ENCODE measurements at places on chromosomes 6 and 20.
A peak's percentile ranks its signal among the peaks of the same experiment; 100 is the strongest.

DNA sequence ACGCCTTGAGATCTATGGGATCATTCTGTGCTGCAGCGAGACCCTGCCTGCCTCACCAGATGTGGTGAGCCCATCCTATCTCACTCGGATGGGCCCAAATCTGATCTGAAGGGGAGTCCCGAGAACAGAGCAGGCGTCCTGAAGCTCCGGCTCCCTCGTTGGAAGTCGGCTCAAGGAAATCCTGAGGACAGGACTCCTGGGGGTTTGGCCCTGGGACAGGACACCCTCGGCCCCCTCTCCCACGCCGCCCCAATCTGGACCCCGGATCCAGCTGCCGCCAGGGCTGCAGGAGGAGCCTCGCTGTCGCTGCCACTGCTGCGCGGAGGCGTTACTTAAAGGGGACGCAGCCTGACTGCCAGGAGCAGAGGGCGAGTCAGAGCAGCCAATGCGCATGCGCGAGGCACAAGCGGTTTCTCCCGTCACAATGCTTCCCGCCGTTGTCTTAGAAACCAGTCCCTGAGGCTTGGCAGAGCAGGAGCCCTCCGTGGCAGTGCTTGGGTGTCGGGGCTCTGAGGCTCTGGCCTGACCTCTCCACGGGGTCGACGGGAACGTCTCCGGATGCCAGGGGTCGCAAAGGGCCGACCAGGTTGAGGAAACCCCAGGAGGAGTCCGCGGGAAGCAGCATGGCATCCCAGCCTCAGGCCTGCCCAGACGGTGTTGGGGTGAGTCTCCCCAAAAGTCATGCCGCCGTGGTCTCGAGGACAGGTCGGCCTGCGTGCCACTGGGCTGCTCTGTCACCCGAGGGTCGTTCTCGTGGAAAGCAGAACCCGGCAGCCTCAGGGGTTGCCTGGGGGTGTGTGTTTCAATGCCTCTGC is 1567.8 kb upstream of the DEFB115 start:
- no peak for DNase-seq

DNA sequence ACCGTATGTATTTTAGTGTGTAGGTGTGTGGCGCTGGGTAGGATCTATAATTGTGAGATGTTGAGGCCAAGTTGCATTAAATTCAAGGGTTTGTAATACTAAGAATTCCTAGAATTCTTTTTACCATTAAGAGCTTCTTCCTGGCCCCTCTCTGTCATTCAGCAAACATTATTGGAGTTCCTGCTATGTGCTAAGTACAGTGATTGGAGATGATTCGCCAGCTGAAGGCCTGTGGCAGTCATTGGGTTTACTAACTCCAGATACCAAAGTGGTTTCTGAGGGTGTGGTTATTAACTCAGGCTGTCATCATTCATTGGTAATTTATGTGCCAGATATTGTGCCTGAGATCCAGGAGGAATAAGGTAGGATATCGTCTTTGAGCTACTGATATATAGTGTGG is 167.1 kb downstream of the LAMA2 start:
- no peak for DNase-seq

DNA sequence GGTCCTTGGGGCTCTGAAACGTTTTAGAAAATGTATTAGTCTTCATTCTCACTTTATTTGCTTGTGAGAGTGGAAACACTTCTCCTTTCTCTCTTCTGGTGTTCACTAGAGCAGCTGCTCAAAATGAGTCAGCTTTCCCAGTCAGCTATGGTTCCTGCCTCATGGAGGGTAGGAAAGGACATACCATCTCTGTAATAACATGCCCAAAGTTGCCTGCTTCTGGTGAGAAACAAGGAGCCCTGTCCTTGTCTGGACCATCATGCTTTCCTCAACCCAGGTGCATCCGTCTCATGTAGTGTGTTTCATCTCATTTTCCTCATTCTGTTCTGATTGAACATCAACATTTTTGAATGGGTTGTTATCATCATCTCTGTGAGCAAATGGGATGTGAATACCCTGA is 17.1 kb upstream of the TINAG start:
- DNase-seq: no peak

GRCh38 chr6:39111280-39111679 is 3.7 kb downstream of the SAYSD1 start:
- no peak for DNase-seq

GRCh38 chr6:16729744-16730143 is 31.5 kb downstream of the ATXN1 start:
- DNase-seq: no peak

GRCh38 chr6:161919691-161920090 is 645.8 kb upstream of the AGPAT4 start:
- DNase-seq: no peak

DNA sequence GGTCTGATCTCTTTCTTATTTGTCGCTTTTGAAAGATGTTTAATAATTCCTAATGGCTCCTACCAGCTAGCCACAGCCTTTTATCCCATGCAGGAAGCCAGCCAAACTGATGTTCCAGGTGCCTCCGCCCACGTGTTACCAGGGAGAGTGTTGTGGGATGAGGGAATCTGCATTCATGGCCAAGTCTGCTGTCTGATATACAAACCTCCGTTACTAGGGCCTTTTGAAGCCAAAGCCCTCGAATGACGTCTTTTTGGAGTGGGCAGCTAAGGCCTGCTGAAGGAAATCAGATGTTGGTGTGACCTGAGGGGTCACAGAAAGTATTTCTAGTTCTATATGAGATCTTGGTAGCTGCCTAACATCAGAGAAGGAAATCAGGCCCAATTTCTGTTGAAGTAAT is 21.3 kb downstream of the STK35 start:
- DNase-seq: peak; percentile 21

DNA sequence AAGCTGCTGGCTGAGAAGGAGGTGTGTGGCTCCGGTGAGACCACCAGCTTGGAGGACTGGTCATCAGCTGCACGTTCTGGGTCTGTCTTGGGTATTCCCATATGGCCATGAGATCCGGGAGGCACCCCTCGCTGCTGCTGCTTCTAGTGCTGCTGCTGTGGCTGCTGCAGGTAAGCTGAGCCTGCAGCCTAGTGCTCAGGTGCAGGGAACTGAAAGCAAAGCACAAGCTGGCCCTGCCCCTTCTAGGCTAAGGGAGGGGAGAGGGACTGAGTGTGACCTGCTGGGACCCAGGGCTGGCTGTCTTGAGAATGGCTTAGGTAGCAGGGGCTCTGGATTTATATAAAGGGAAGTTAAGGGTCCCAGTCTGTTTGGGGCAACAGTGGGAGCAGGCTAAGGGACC is 403 bp downstream of the CDH26 start:
- DNase-seq: no peak

- no peak for DNase-seq
Observed at GRCh38 chr6:151351146-151351700, 40.1 kb downstream of the ZBTB2 start.

- DNase-seq: no peak
Observed at GRCh38 chr20:48638546-48638945, 189.3 kb downstream of the PREX1 start.

GRCh38 chr6:107784669-107785068 is 39.4 kb downstream of the SCML4 start:
- DNase-seq: no peak

DNA sequence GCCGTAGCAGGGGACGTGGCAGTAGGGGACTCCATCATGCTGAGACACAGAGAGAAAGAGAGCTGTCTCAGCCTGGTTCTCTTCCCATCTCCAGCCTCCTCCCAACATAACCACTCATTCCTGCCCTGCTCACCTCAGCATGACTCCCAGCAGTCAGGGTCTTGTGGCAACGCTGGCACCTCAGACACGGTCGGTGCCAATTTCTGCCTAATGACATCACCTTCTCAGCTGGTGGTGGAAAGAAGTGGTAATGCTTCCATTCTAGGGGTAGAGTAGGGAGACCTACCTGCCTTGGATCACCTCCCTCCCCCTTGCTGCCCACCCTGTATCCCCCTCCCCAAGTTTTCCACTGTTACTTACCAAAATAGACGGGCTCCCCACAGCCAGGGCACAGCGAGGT is 2.5 kb downstream of the CRIP3 start:
- DNase-seq: no peak

- DNase-seq: no peak
Observed at GRCh38 chr20:31712112-31712553, 10.5 kb downstream of the BCL2L1 start.

DNA sequence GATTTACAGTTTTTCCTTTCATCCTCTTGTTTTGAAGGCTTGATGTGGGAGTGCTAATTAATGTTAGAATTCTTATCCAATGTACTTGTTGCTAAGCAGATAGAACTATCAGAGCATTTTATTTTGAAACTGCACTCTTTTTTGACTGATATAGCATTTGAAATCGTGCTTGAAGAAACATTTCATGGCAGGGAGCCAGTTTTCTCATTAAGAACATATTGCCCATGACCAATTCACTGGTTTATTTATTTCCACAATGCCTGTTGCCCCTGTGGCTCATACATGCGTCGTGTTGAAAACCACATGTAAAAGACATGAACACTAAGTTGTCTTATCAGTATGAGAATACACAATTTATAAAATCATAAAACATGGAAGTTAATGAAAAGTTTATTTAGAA is 479.7 kb upstream of the FLRT3 start:
- no peak for DNase-seq

DNA sequence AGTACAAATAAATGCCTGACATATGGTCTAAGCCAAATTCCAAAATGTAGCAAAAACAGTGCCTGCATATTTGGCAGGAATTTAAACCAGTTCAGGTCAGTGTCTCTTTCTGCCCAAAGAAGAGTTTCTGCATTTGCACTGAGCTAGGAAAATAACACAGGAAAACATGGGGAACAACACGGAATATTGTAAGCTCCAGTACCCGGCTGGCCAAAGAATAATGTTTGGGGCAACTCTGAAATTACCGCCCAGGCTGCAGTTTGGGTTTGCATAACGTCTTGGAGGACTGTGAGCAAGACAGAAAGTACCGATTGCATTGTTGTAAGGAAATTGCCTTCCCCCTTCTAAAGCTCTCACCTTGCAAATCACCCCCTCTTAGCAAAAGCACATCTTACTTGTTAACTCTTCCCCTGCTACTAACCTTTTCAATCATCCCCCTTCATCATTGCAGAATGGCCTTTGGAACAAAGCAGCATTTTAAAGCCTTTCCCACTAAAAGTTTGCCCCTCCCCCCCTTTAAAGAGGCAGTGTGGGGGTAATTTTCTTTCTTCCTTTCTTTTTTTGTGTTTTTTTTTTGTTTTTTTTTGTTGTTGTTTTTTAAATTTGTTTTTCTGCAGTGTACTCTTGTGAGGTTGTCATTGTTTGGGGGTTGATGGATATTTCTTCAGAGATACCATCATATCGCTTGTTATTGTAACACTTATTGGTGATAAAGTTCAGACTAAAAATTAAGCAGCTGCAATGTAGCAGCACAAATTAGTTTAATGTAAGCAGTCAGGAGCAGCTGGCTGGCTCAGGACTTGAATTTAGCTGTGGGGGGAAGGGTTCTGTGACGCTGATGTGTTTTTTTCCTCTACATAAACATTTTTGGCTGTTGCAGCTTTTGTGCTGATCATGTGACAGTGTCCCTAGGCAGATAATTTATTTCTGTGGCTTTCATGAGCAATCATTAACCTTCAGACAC is 100.0 kb upstream of the CITED2 start:
- DNase-seq: peak; percentile 68

DNA sequence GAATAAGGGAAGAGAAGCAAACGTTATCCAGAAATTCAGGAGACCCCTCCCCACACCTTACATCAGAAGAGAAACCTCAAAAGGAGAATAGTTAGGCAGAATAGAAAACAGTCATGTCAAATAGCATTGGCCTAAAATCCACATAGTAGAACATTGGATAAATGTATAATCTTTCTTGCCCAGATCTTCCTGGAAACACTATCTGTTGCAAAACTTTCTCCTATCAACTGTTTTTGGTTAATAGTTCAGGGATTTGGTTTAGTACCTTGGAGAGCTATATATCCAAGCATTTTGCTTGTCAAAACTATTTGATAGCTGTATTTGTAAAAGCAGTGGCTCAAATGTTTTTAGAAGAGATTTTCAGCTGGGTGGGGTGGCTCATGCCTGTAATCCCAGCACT is 74.3 kb upstream of the PHACTR2 start:
- DNase-seq: peak; percentile 93

DNA sequence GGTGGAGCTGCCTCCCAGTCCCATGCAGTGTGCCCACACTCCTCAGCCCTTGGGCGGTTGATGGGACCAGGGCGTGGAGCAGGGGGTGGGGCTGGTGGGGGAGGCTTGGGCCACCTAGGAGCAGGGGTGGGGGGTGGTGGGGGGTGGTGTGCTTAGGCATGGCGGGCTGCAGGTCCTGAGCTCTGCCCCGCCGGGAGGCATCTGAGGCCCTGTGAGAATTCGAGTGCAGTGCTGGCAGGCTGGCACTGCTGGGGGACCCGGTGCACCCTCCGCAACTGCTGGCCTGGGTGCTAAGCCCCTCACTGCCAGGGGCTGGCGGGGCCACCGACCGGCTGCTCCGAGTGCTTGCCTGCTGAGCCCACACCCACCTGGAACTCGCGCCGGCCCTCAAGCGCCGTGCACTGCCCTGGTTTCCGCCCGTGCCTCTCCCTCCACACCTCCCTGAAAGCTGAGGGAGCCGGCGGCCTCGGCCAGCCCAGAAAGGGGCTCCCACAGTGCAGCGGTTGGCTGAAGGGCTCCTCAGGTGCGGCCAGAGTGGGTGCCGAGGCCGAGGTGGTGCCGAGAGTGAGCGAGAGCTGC is 59.6 kb upstream of the PRL start:
- DNase-seq: no peak

GRCh38 chr6:113859349-113860180 is 2.4 kb downstream of the MARCKS start:
- DNase-seq: peak; percentile 53

- DNase-seq: no peak
Observed at GRCh38 chr6:167462514-167463312, 137.8 kb downstream of the TTLL2 start.
